ENCODE measurements at places on chromosomes 2 and 18.

GRCh38 chr18:57353137-57353939 lies 981 bp downstream of the ST8SIA3 start:
- DNase-seq = no peak

GRCh38 chr2:196618661-196619060 lies 20.9 kb upstream of the CCDC150 start:
- no peak for DNase-seq

DNA sequence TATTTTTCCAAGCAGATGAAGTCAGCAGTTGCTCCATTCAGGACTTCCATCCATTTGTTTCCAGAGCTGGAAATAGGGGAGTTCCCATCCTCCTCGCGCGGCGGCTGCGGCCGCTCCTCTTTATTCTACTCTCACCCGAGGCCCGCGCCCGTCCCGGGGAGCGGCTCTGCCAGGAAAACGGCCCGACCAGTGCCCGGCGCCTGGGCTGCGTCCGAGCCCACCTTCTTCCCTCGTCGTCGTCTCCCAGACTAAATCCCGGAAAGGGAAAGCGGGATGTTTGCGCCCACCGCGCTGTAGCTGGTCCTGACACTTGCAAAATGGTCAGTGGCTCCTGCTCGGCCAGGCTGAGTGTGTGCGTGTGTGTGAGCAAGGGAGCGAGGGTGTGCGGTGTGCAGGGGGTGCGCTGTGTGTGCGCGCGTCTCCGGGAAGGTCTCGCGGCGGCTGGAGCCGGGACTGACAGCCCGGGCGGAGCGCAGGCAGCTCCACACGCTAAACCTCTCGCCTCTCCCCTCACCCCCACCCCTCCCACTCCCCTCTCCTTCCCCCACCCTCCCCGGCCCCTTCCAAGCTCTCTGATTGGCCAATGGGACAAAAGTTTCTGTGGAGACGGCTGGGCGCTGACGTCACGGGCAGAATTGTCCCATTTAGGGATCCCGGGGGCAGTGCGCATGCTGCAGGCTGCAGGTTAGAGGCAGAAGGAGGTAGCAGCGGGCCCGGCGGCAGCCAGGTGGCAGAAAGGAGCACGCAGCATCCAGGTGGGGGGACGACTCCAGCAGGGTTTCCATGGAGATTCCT lies at the start of gene NOL4:
TSS of gene NOL4 (minus strand) at position 491 of the 795 bp plus-strand sequence. CDS start 1,660 bp downstream, outside the sequence.
- DNase-seq = no peak

DNA sequence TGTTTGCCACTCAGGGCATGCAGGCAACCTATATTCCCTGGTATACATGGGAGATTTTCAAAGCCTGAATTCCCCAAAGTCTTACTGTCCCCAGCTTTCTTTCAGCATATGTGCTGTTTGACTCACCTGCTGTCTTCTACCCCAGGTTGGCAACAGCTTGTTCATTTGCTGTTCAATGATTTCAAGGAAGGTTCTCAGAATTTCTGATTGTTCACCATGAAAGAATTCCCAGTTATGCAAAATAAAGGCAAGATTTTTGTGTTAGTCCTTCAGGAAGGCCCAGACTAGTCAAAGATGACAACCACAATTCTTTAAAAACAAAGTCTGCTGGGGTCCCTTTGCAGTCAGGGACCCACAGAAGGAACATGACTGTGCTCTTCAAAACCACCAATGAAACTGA lies 1057.8 kb upstream of the CDH2 start:
- no peak for DNase-seq

GRCh38 chr18:70024829-70025228 lies 77.2 kb upstream of the CD226 start:
- DNase-seq = no peak

- DNase-seq = no peak
These were observed 167.4 kb downstream of the THSD7B start for GRCh38 chr2:136932700-136933099.

GRCh38 chr2:62187246-62187645 lies 8.7 kb upstream of the B3GNT2 start:
- no peak for DNase-seq

DNA sequence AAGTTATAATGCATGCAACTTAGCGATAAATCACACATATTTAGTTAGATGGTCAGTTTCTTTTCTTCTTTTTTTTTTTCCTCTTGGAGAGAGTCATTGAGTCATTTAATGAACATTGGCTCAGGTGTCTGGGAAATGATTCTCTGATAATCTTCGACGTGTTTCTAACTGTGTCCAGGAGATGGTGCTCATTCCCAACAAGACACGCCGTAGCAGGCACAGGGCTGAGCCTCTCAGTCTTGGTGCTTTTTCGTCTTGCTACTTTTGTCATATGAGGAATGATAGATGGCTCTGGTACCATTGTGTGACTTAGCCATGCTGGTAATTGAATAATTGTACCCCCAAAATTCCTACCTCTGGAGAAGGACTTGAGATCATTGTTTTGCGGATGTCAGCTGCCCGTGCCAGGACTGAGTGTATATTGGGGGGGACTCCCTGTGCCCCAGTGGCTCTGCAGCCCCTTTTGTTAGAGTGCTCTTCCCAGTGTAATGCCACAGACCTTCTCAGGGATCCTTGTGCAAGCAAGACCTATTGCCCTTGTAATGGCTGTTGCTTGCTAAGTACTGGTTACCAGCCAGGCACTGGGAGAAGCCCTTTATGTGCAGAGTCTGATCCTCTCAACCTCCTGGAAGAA lies 107.6 kb upstream of the CYRIA start:
- DNase-seq = no peak

GRCh38 chr18:47881752-47882455 lies 48.6 kb downstream of the SMAD2 start:
- no peak for DNase-seq

- no peak for DNase-seq
These were observed 180.9 kb downstream of the PID1 start for GRCh38 chr2:229090225-229090624.

DNA sequence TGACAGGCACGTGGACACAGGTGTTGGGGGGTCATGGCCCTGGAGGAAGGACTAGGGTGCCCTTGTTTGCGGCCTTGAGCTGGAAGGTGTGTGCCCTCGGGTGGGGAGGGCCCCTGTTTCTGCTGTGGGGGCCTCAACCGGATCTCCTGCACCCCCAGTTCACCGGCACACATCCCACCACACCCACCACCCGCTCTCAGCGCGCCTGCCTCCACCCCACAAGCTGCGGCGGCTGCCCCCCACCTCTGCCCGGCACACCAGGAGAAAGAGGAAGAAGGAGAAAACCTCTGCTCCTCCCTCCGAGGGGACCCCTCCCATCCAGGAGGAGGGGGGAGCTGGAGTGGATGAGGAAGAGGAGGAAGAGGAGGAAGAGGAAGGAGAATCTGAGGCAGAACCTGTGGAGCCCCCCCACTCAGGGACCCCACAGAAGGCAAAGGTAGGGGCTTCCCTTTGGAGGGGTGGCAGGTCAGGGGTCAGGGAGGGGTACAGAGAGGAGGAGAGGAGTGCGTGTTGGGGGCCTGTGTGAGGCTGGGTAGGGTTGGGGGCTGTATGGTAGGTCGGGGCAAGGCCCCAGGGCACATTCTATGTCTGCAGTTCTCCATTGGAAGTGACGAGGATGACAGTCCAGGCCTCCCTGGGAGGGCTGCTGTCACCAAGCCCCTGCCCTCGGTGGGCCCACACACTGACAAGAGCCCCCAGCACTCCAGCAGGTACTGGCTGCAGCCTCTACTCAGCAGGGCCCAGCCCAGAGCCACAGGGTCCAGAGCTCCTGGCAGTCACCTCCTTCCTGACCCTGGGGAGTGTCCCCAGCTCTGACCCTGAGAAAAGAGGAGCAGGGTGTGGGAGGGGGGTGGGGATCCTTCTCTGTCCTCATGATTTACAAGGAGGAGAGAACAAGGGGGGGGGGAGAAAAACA lies 1.8 kb downstream of the SLC4A3 start:
- DNase-seq = no peak

DNA sequence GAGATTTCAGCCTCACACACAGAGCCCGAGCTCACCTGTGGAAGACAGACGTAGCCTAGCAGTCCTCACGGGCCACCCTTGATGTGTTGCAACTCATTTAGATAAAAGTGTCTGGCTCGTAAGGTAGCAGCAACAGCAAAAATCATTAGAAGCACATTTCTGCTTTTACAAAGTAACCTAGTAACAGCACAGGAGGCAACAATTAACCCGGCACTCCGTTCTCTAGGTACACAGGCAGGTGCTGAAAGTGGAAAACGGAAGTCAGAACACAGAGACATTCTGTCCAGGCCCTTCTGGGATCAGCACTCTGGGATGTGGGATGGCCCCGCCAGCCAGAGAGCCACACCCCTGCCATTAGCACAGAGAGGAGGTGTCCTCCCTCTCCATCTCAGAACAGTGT lies 99.3 kb downstream of the KLHL29 start:
- no peak for DNase-seq

DNA sequence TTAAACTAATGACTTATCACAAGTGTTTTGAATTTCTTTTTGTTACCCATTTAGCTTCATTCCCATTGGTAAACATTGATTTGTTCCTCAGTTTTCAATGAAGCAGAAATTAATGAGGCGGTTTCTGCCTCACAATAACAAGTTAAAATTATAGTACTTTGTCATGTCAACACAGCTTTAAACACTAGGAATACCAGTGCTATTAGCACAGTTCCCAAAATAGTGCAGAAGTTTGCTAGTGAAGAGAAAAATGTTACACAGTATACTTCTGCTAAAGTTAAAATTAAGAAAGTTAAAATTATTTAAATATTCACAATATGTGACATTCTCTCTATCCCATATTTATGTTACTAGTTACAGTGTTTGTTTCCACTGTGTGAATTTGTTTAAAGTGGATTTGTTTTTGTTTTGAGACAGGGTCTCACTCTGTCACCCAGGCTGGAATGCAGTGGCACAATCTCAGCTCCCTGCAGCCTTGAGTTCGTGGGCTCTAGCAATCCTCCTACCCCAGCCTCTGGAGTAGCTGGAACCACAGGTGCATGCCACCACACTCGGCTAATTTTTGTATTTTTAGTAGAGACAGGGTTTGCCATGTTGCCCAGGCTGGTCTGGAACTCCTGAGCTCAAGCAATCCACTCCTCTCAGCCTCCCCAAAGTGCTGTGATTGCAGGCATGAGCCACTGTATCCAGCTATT lies 3.8 kb upstream of the CHN1 start:
- no peak for DNase-seq

GRCh38 chr2:159933040-159933726 lies 129.2 kb downstream of the PLA2R1 start:
- no peak for DNase-seq

- no peak for DNase-seq
These were observed 83.0 kb downstream of the ACSL3 start for GRCh38 chr2:222943820-222944219.

DNA sequence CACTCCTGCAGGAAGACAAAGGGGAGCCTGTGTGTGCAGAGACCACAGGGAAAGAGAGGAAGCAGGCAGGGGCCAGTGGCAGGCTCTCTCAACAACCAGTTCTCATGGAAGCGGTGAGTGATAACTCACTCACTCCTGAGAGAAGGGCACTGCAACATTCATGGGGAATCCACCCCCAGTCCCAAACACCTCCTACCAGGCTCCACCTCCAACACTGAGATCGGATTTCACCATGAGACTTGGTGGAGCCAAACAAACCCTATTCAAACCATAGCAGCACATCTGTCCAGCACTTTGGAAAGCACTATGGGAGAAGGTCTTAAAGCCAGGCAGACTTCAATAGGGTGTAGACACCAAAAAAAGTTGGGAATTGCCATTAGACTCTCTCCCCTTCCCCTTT lies 345.7 kb upstream of the SPRED2 start:
- DNase-seq = no peak
